Mammary microvascular endothelial cell (primary cell): ENCODE measurements at places on chromosomes 4 and X. TPM values are rescaled to one million over a fixed set of nuclear protein-coding genes. Genes with fewer than 3 reads are reported as not detected.

POF1B gene
- total RNA-seq, result 0.84 and 1.1 TPM in 2 replicates

FAM47A gene
- not detected in 2 replicates for total RNA-seq

ATP8A1 gene
- total RNA-seq, result 3.1 and 4.0 TPM in 2 replicates

GC gene
- not detected in 2 replicates for total RNA-seq

TMEM31 gene
- total RNA-seq, result not detected in 2 replicates

SGCB gene
- 18.1 and 18.7 TPM in 2 replicates for total RNA-seq

HOPX gene
- total RNA-seq, result 25.9 and 27.2 TPM in 2 replicates

CYLC1 gene
- not detected in 2 replicates for total RNA-seq

NEUROG2 gene
- not detected in 2 replicates for total RNA-seq

GPM6B gene
- total RNA-seq, result 0.25 and 0.47 TPM in 2 replicates

CCDC158 gene
- total RNA-seq, result not detected in 2 replicates

ATOH1 gene
- not detected in 2 replicates for total RNA-seq

GAGE12J gene
- not detected in 2 replicates for total RNA-seq

CLOCK gene
- total RNA-seq, result 23.1 and 29.3 TPM in 2 replicates

GYG2 gene
- total RNA-seq, result 0.05 TPM in 1 of 2 replicates, not detected in the other

DCX gene
- total RNA-seq, result not detected in 2 replicates

ERAS gene
- not detected in 2 replicates for total RNA-seq

EGFL6 gene
- not detected in 2 replicates for total RNA-seq

TEX13B gene
- not detected in 2 replicates for total RNA-seq

HS6ST2 gene
- 0.10 and 0.67 TPM in 2 replicates for total RNA-seq

PDZD4 gene
- not detected in 2 replicates for total RNA-seq

ELF2 gene
- total RNA-seq, result 16.2 and 23.2 TPM in 2 replicates

ZNF157 gene
- total RNA-seq, result not detected in 2 replicates

ZCCHC12 gene
- 0.33 TPM in 1 of 2 replicates, not detected in the other for total RNA-seq

ARR3 gene
- not detected in 2 replicates for total RNA-seq

MAGEE1 gene
- 0.25 and 0.87 TPM in 2 replicates for total RNA-seq

CDKL2 gene
- 0.15 TPM in 1 of 2 replicates, not detected in the other for total RNA-seq

C4orf51 gene
- total RNA-seq, result not detected in 2 replicates

CD40LG gene
- total RNA-seq, result not detected in 2 replicates

CFAP97 gene
- total RNA-seq, result 25.9 and 29.3 TPM in 2 replicates

FLNA gene
- 1,675 and 1,864 TPM in 2 replicates for total RNA-seq

OPRPN gene
- not detected in 2 replicates for total RNA-seq

NKX3-2 gene
- not detected in 2 replicates for total RNA-seq

IKBKG gene
- total RNA-seq, result 17.9 and 41.4 TPM in 2 replicates

BTK gene
- total RNA-seq, result not detected in 2 replicates

MAGEC1 gene
- not detected in 2 replicates for total RNA-seq

OGT gene
- total RNA-seq, result 31.8 and 33.1 TPM in 2 replicates

USP26 gene
- total RNA-seq, result not detected in 2 replicates

BMPR1B gene
- total RNA-seq, result not detected in 2 replicates

FDCSP gene
- not detected in 2 replicates for total RNA-seq

PCYT1B gene
- 0.07 TPM in 1 of 2 replicates, not detected in the other for total RNA-seq

ABCG2 gene
- total RNA-seq, result 5.3 and 6.0 TPM in 2 replicates
